Stimulated activated CD4-positive, alpha-beta T cell treated with anti-CD3 and anti-CD28 coated beads, Interleukin-1b, Interleukin-23, amount 100 ng/mL, for 24 hours (primary cell): ENCODE measurements at places on chromosomes 2 and 18.

GRCh38 chr2:47897883-47898731, 8.2 kb downstream of the FBXO11 start:
- DNase-seq = no peak

- DNase-seq = no peak
Observed at GRCh38 chr2:59462422-59463197, 1090.8 kb downstream of the BCL11A start.

GRCh38 chr2:22037274-22037673, 913.5 kb downstream of the TDRD15 start:
- DNase-seq = no peak

DNA sequence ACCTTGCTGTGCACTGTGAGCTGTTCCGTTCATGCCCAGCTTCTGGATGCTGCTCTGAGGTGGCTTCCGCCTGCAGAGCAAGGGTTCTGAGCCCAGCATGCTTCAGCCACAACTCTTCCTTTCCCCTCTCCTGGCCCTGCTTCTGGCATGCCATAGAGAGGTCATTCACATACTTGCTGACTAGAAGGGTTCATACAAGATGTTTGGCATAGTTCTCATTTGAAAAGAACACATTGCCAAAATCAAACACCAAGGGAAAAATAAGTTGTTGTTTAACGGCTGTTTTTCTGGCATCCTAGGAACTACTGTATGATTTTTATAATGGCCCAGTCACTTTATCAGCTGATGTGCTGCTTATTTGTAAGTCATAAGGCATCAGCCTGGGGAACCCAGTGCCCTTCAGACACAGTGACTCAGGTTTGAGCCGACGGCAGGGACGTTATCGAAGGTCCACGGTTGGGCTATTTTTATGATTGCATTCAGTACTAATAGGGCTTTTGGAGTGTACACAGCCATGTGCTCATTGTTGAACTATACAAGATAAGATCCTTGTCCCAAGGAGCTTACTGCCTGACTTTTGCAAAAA, 53.9 kb upstream of the CTAGE1 start:
- DNase-seq = no peak

DNA sequence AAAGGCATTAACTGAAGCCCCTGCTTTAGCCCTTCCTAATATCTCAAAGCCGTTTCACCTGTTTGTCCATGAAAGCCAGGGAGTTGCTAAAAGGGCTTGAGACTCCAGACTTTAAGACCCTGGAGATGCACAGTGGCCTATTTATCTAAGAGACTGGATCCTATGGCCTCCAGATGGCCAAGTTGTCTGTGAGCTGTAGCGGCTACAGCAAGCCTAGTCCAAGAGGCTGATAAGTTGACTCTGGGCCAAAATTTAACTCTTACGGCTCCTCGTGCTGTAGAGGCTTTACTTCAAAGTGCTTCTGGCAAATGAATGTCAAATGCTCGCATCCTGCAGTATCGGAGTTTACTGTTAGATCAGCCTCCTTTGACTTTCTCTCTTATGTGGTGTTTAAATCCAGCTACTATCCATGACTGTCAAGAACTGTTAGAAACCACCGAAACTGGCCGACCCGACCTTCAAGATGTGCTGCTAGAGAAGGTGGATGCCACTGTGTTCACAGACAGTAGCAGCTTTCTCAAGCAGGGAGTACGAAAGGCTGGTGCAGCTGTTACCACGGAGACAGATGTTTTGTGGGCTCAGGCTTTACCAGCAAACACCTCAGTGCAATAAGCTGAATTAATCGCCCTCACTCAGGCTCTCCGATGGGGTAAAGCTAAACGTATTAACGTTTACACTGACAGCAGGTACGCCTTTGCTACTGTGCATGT, 336.7 kb upstream of the CNTNAP5 start:
- no peak for DNase-seq

GRCh38 chr2:7029291-7030059, 112.3 kb downstream of the RNF144A start:
- DNase-seq = no peak
